ENCODE measurements at places on chromosomes 2 and 18. TPM values are rescaled to one million over a fixed set of nuclear protein-coding genes. Genes with fewer than 3 reads are reported as not detected.

DNA sequence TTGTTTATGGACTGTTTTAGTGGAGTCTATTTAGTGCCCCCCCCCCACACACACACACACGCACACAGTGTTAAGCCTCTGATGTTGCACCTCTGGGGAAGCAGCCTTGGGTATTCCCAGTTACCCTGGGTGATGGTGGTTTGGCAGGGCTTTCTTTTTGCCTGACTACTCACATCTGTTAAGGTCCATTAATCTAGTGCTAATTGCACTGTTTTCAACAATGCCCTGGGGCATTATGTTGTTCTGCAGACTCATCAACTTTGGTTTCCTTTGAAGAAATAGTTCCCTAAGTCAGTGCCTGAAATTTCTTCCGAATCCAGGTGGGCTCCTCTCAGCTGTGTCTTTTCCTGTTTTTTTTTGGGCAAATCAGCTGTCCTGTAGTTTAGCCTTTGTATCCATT lies 34.7 kb downstream of the SPOPL start:
- DNase-seq, result no peak

DNA sequence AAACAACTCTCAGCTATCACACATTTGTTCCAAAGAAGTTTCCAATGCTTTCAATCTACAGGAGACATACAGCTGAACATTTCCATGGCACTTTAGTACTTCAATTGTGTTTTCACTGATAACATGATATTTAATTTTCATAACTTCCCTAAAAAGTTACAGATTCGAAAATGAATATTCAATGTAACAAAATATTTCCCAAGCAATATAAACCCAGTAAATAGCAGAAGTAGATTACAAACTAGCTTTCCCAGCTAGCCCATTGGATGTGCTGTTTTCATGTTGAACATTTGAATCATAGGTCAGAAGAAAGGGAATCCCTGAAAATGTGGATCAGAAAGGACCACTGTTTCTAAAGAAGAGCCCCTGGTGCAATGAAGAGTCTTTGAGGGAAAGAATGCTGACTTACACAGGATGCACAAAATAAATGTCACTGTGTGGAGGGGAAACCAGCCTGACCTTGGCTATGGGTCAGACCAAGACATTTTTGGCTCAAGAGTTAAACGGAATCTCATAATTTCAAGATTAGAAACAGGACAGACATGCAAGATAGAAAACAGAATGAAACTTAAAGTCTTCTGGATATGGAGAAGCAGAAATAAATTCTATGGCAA lies 22.5 kb downstream of the CYTIP start:
- no peak for DNase-seq

- no peak for DNase-seq
Measured at GRCh38 chr2:202035941-202036372, 2.3 kb downstream of the FZD7 start.

- no peak for DNase-seq
Measured at GRCh38 chr2:228983700-228984099, 287.4 kb downstream of the PID1 start.

GRCh38 chr2:175792881-175793280 lies 209.2 kb downstream of the LNPK start:
- no peak for DNase-seq

DNA sequence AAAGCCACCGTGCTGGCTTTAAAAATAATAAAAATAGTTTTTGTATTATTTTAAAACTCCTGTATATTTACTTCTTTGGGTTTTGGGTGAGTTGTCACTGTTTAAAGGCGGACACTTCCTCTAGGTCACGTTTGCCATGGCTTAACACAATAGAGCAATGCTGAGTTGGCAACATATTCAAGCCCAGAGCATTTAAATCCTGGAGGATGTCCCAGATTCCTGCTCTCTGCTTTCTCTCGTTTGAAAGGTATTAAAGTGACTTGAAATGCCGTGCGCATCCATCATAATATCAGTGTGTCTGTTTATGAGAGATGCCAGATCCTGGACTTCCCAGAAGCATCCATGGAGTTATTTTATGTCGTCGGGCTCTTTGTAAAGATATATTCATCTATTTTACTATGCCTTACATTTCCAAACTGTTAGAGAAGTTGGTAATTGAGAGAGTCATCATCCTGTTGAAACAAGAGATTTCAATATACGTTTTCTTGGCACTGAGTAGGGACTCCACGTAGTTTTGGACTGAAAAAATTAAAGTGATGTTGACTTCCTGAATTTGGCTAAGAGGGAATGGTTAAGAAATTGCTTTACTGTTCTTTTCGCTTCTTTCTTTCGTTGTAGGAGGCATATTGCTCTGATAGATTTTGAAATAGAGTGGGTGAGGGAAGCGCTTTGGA lies 150.6 kb downstream of the ZNF236 start:
- no peak for DNase-seq

- DNase-seq, result no peak
Measured at GRCh38 chr2:220748875-220749479, 823.1 kb downstream of the EPHA4 start.

- no peak for DNase-seq
Measured at GRCh38 chr2:190887089-190887488, 6.5 kb downstream of the GLS start.

TUBA4B gene
- total RNA-seq, result not detected

SOWAHC gene
- 28.2 TPM for total RNA-seq

Data from urinary bladder (tissue), 4 donors.